ENCODE measurements at places on chromosomes 6 and 20.

DNA sequence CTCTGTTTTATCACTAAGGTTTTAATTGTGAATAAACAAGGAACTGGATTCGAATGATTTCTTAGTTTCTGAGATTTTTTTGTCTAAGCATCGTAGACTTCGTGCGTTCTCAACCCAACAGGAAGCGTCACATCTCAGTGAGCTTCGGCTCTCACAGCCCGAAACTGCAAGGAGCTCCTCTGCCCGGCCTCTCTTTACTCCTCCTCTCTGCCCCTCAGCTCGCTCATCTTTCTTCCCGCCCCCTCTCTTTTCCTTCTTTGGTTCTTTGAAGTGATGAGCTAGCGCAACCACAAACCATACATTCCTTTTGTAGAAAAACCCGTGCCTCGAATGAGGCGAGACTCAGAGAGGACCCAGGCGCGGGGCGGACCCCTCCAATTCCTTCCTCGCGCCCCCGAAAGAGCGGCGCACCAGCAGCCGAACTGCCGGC lies 480 bp upstream of the NT5E start:
- DNase-seq = no peak

DNA sequence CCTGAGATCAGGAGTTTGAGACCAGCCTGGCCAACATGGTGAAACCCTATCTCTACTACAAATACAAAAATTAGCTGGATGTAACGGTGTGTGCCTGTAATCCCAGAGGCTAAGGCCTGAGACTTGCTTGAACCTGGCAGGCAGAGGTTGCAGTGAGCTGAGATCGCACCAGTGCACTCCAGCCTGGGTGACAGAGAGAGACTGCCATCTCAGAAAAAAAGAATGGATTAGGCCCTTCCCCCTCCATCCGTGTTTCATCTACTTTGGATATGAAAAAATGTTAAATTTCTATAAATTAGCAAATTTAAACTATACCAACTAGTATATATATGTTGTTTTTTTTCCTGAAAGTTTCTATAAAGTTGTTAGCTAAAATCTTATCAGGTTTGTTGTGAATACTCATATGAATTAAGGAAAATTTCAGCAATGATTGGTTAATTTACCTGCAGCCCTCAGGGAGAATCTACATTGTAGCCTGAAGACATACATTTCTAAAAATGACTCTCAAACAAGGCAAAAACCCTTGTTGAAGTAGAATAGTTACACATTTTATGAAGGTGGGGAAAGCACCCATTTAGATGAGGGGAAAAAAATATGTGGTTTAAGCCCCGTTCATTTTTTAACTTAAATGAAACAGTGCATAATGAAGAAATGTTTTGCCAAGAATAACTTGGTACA lies 120.9 kb downstream of the TIAM2 start:
- no peak for DNase-seq

DNA sequence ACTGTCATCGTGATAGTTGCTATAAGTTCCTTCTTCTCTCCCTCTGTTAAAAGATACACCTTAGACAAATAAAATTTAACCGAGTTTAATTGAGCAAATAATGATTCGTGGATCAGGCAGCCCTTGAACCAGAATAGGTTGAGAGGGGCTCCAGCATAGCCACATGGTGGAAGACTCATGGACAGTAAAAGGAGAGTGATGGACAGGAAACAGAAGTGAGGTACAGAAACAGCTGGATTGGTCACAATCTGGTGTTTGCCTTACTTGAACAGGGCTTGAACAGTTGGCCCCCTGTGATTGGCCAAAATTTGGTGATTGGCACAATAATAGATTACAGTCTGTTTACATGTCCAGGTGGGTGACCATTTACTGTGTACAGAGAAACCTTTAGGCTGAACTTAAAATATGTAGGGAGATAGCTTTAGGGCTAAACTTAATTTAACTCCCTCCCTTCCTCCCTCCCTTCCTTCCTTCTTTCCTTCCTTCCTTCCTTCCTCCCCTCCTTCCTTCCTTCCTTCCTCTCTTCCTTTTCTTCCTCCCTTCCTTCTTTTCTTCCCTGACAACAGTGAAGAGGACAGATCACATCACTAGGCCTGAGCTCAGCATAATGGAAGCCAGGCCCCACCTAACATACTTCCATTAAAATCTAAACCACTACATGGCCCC lies 531.8 kb upstream of the JARID2 start:
- no peak for DNase-seq

GRCh38 chr6:116974526-116975316 lies 97.7 kb downstream of the RFX6 start:
- no peak for DNase-seq

- DNase-seq = no peak
Measured at GRCh38 chr20:63810730-63811490, 20.2 kb downstream of the ZBTB46 start.

DNA sequence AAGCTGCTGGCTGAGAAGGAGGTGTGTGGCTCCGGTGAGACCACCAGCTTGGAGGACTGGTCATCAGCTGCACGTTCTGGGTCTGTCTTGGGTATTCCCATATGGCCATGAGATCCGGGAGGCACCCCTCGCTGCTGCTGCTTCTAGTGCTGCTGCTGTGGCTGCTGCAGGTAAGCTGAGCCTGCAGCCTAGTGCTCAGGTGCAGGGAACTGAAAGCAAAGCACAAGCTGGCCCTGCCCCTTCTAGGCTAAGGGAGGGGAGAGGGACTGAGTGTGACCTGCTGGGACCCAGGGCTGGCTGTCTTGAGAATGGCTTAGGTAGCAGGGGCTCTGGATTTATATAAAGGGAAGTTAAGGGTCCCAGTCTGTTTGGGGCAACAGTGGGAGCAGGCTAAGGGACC lies 403 bp downstream of the CDH26 start:
- no peak for DNase-seq

- DNase-seq = no peak
Measured at GRCh38 chr6:143531720-143532499, 20.4 kb upstream of the FUCA2 start.

- DNase-seq = no peak
Measured at GRCh38 chr20:37385659-37386504, 39.9 kb downstream of the SRC start.

DNA sequence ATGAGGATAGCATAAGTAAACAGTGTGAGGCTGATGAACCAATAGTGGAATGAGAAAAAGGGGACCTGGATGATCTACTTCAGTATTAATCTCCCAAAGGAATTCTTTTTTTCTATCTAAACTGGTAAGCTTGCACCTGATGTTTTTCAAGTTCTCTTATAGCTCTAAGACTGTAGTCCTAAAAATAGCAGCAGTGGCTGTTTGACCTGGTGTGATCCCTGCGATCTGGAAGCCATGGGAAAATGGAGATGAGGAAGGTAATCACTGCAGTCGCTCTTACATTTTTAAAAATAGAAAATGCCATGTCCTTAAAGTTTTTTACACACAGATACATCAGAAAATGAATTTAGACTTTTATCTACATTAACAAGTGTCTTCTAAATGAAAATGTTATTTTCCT lies 926.4 kb upstream of the SLC35B3 start:
- no peak for DNase-seq

- DNase-seq = no peak
Measured at GRCh38 chr6:132167929-132168892, 217.0 kb upstream of the CCN2 start.

DNA sequence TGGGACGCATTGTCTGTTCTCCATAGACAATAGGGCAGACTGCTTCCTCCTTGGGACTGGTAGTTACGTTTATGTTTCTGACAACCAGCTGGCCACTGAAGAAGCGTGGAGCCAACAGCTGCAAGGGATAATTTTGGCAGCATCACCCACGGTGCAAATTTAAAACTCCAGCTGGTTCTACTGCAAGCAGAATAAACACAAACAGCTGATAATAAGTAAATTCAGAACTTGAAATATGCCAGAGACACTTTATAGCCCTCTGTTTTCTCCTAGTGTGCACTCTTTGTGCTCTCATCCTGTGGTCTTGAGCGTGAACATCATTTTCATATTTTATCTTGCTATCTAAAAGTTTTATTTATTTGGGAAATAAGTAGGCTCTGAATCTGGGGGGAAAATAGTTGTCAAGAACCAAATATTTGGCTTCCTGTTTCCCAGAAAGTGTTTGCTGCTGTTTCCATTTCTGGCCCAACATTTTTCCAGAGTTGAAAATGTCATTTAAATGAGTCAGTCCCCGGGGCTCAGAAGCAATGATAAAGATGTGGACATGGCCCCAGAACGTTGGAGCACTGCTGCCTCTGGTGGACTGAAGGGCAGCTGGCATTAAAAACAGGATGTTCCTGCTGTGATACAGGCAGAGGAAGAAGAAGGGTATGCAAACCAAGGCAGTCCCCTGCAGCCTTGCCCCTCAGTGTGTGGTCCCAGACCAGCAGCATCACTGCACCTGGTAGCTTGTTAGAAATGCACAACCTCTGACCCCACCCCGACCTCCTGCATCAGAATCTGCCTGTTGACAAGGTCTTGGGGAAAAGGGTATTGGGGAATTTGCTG lies 12.5 kb upstream of the THBD start:
- no peak for DNase-seq

DNA sequence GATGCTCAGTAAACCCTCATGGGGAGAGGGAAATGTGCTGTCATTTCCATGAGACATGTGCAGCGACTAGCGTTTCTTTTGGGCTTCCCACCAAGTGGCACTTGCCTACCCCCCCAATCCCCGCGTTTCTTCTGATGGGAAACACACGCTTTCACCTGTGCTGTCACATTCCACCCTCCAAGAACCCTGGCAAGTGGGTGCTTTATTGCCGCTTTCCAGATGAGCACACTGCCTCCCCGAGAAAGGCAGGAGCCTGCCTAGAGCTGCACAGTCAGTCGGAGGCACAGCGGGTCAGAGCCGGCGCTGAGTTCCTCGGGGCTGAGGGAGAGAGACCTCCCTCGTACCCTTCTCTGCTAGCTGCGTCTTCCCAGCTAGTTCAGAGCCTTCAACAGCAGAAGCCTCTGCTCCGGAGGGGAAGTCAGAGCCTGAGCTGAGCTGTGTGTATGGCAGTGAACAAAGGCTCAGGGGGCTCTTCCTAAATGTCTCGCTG lies 12.3 kb upstream of the CCDC167 start:
- no peak for DNase-seq

DNA sequence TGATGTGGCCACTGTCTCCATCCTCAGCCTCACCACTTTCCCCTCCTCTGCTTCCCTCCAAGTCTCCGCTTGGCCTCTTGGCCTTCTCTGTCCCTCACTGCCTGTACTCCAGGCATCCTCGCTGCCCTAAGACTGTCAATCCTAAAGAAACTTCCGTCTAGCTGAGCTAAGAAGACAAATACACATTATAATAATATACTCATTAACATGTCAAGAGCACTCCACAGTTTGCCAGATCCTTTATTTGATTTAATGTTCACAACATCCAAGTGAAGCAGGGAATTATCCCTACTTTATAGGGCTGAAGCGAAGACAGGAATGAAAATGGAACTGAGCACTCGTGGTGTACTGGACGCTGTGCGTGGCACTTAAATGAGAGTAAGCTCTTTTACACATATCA lies 72.4 kb upstream of the SLC22A23 start:
- no peak for DNase-seq

Measured in omental fat pad (tissue), 4 donors.